ENCODE measurements at places on chromosomes 7 and 10. TPM values are rescaled to one million over a fixed set of nuclear protein-coding genes. Genes with fewer than 3 reads are reported as not detected.

The CALHM1 gene
- polyA plus RNA-seq, result not detected

The LDB3 gene
- polyA plus RNA-seq, result not detected

The BTBD16 gene
- polyA plus RNA-seq, result not detected

The FEZF1 gene
- not detected for polyA plus RNA-seq

The PTN gene
- not detected for polyA plus RNA-seq

The LIPM gene
- not detected for polyA plus RNA-seq

The CYTH3 gene
- polyA plus RNA-seq, result 1.3 TPM

The EN2 gene
- polyA plus RNA-seq, result not detected

The RNLS gene
- polyA plus RNA-seq, result 3.7 TPM

The SORCS1 gene
- polyA plus RNA-seq, result 0.09 TPM

The MET gene
- not detected for polyA plus RNA-seq

The DPYSL4 gene
- 0.08 TPM for polyA plus RNA-seq

GRCh38 chr10:48604039-48604990 is 558 bp downstream of the ARHGAP22 start:
- DNase-seq, result peak; percentile 81

- no peak for DNase-seq
These were observed 93.3 kb downstream of the ZNF777 start for GRCh38 chr7:149367418-149368180.

- DNase-seq, result peak; percentile 18
These were observed 32.8 kb downstream of the CCNY start for GRCh38 chr10:35369049-35369611.

GRCh38 chr7:84712374-84713121 is 474.3 kb downstream of the SEMA3D start:
- DNase-seq, result no peak

GRCh38 chr7:26087321-26088091 is 64.5 kb upstream of the NFE2L3 start:
- DNase-seq, result no peak

DNA sequence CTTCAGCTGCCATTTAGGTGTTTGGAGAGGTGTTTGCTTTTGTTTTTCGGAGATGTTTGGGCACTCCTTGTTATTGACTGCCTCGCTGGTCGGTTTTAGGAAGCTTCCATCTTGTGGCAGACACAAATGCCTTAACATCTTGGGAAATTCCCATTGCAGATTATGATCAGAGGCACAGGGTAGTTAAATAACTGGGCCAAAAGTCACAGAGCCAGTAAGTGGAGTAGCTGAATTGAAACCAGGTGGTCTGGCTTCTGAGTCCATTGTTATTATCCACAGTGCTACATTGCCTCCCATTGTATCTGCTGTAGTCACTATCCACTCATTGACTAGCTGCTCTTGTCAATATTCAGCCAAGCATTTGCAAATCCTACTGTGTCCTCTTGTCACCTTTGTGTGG is 138.2 kb upstream of the PLPP4 start:
- no peak for DNase-seq

- no peak for DNase-seq
These were observed 25.4 kb upstream of the MRC1 start for GRCh38 chr10:17783751-17784150.

DNA sequence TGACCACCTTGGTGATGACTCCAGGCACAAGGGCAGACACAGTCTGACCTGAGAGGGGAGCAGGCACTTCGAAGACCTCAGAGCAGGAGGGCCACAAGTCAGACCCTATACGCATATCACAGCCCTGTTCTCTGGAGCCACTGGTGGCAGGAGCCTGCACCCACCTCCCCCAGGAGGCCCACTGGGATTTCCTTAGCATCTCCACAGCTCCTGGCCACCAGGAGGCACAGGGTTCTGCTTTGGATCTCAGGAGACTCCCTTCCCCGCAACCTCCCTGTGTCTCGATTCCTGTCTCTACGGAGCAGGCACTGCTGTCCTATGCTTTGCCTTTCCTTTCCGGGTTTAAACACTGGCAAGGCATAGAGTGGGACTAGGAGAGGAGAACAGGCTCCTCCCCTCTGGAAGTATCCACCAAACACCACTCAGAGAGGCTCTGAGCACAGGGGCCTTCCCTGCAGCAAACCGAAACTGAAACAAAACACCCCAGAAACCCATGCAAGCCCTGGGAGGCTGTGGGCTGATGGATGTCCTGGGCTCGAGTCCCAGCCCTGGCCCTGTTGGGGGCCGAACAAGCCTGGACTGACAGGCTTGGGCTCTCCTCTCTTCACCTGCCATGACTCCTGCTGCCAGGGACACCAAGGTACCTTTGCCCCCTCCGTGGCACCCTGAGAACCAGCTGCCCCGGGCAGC is 166.3 kb downstream of the NEURL1 start:
- peak; percentile 51 for DNase-seq

GRCh38 chr7:15087771-15088170 is 185.2 kb upstream of the DGKB start:
- no peak for DNase-seq

DNA sequence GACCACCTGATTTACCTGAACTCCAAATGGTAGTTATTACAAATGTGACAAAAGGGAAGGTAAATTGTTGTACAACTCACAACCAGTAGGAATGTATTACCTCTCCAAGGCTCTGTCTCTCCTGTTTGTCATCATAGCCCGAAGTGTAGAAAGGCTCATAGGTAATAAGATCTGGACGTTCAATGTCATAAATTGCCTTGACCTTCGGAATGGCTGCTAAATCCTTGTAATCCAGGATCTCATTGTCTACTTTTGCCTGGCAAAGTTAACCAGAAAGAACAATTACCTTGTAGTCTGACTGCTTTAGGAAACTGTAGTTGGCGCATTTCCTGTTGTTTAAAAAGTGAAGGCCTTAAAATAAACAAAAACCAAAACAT is 68.6 kb upstream of the AFAP1L2 start:
- DNase-seq, result no peak

DNA sequence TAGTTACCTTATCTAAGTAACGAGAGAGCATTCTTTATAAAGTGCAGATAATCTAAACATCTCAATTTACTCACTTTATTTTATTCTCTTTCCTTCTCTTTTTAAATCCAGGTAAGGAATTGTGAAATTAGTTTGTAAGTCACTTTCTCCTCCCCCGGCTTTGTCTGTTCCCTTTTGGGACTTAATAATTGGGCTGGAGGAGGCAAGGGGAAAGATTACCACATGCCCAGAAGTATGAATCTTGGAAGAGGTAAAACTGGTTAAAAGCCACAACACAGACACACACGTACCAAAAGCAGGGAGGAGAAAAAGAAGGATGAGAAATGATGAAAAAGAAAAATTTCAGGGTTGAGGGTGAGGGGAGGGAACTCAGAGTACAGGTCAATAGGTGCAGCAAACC is 63.3 kb upstream of the LRRC17 start:
- no peak for DNase-seq

GRCh38 chr7:56115852-56116538 is at the start of gene NUPR2:
TSS of gene NUPR2 (minus strand) at chr7:56116417. CDS start at chr7:56116314, 103 bp downstream.
- DNase-seq, result no peak

GRCh38 chr10:26798298-26798697 is 62.5 kb downstream of the ABI1 start:
- no peak for DNase-seq

GRCh38 chr7:43648473-43649406 is 65.8 kb downstream of the STK17A start:
- DNase-seq, result peak; percentile 12

DNA sequence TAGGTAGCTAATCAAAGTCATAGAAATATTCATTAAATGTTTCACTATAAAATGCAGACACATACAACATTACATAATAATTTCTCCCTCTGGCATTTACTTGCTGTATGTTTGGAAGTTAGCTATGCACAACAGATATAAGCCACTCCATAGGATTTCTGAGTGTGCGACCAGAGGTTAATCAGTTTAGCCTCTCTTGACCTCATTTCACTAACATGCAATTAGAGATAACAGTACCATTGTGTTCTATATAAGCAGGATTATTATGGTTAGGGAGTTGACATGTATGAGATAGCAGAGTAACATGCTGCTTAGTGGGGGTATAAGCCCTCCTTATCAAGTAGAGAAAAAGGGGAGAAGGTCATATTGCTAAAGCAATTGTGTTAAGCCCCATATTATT is 26.4 kb downstream of the GLUD1 start:
- DNase-seq, result no peak

- no peak for DNase-seq
These were observed at the start of gene MRC1 for GRCh38 chr10:17808971-17809841. TSS of gene MRC1 (plus strand) at chr10:17809348. CDS start at chr10:17809466, 118 bp downstream.

GRCh38 chr10:95248989-95249388 is 41.8 kb downstream of the PDLIM1 start:
- no peak for DNase-seq

DNA sequence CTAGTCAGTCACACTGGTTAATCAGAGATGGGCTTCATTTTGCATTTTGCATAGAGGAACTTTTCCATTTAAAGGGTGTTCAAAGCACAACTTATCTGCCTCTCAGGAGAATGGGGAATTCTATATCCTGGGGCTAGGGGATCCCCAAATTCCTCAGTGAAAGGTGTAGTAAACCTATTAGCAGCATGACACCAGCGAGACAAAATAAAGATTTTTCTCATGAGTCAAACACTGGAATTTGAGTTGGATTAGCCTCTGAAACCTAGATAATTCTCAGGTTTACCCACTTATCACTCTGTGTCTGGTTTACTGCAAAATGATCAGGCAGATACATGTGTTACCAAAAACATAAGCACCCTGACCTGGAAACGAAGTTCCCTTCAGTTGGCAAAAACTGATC is 2.1 kb downstream of the AFAP1L2 start:
- DNase-seq, result no peak

GRCh38 chr7:24411226-24411625 is 127.2 kb downstream of the NPY start:
- DNase-seq, result no peak

- no peak for DNase-seq
These were observed 186.5 kb downstream of the ELMO1 start for GRCh38 chr7:37262181-37262580.

DNA sequence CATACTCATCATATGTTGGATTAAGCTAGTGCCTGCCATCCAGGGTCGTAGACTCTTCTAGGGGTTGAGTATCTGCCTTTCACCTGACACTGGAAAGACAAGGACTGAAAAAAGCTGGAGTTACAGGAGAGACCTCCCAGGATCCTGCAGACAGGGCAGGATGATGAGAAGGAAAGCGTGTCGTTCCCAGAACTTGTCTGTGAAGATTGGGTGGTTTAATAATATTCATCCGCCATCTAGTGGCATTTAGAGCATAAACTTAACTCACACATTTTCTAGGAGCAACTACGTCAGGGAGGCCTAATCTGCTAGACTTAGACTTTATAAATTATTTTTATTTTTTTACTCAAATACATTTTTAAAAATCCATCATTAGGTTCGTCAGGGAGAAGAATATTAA is 59.6 kb downstream of the ADRB1 start:
- peak; percentile 53 for DNase-seq

GRCh38 chr10:14781763-14782162 is 7.1 kb upstream of the FAM107B start:
- no peak for DNase-seq

GRCh38 chr10:79346012-79346340 is 1.3 kb upstream of the PPIF start:
- DNase-seq, result no peak

- DNase-seq, result no peak
These were observed 31.3 kb downstream of the AFAP1L2 start for GRCh38 chr10:114372995-114373394.

GRCh38 chr7:157662981-157663716 is 326.3 kb downstream of the DNAJB6 start:
- DNase-seq, result no peak

GRCh38 chr10:89086801-89087521 is 96.4 kb downstream of the FAS start:
- DNase-seq, result peak; percentile 92

GRCh38 chr10:61542596-61542995 is 89.4 kb upstream of the TMEM26 start:
- DNase-seq, result no peak

DNA sequence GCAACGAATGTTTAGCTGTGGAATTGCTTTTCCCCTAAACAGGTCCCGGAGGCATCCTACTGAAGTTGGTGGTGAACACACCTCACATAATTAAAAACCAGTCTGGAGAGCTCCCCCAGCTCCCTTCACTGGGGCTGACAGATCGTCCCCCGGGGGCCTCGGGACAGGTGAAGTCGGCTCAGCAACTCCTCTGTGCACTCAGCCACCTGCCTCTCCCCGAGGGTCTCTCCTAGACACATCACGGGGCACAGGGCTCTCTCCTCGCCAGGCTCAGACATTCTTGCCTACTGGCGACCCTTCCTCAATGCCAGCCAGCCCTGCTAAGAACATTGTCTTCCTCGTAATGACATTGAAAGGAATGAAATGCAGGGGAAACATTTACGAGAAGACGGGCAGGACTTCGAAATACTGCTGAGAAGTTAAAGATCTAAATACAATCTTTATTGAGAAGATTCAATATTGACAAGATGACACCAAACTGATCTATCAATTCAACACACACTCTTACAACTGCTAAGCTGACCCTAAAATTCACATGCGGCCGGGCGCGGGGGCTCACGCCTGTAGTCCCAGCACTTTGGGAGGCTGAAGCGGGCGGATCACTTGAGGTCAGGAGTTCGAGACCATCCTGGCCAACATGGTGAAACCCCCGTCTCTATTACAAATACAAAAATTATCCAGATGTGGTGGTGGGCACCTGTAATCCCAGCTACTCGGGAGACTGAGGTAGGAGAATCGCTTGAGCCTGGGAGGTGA is 88.1 kb upstream of the DNAAF5 start:
- no peak for DNase-seq

DNA sequence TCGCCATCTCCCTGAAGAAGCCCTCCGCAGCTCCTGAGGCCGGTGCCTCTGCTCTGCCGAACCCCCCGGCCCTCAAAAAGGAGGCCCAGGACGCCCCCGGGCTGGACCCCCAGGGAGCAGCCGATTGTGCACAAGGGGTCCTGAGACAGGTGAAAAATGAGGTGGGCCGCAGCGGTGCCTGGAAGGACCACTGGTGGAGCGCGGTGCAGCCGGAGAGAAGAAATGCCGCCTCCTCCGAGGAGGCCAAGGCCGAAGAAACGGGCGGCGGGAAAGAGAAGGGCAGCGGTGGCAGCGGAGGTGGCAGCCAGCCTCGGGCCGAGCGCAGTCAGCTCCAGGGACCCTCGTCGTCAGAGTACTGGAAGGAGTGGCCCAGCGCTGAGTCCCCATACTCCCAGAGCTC is 85.1 kb upstream of the SH2B2 start:
- no peak for DNase-seq

DNA sequence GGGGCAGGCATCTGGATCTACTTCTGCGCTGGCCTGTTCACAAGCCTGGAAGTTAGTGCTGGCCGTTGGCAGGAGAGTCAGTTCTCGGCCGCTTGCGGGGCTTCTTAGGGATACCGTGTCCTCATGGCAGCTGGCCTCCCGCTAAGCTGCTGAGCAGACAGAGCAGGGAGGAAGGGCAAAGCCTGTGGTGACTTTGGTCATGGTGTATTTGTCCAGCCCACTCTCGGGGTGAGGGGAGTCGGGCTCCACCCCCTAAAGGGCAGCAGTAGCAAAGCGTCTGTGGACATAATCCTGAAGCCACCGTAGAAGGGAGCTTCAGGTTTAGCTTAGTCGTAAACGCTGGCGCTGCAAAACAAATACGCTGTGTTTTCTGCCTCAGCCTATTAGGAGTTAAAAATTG is 12.2 kb downstream of the UBE3C start:
- DNase-seq, result no peak

GRCh38 chr10:49597426-49598163 is 12.5 kb upstream of the SLC18A3 start:
- peak; percentile 1 for DNase-seq

GRCh38 chr10:13658871-13659685 is 72.3 kb downstream of the PRPF18 start:
- peak; percentile 37 for DNase-seq
